Activated CD4-positive, alpha-beta T cell treated with anti-CD3 and anti-CD28 coated beads, Interleukin-2, Interleukin-6, amounts not matched to agents 100 ng/mL and 50 ng/mL, durations not matched to agents 16 hours and 8 hours (primary cell): ENCODE measurements at places on chromosomes 7 and 10.

DNA sequence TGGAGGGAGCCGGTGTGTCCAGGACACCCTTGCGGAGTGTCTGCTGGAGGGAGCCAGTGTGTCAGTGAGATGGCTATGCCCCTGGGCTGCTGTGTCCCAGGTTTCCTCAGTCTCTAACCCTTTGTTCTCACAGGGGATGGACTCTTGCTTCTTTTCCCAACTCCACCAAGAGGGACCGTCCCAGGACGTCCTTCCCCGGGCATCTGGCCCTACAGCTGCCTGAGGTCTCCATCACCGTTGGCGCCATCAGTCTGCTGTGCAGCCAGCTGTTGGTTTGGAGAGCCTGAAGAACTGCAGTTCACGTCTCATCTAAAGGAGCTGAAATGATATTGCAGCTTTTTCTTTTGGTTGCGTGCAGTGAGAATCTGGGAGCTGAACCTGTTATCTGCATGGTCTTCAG is 136.2 kb downstream of the VIPR2 start:
- no peak for DNase-seq

DNA sequence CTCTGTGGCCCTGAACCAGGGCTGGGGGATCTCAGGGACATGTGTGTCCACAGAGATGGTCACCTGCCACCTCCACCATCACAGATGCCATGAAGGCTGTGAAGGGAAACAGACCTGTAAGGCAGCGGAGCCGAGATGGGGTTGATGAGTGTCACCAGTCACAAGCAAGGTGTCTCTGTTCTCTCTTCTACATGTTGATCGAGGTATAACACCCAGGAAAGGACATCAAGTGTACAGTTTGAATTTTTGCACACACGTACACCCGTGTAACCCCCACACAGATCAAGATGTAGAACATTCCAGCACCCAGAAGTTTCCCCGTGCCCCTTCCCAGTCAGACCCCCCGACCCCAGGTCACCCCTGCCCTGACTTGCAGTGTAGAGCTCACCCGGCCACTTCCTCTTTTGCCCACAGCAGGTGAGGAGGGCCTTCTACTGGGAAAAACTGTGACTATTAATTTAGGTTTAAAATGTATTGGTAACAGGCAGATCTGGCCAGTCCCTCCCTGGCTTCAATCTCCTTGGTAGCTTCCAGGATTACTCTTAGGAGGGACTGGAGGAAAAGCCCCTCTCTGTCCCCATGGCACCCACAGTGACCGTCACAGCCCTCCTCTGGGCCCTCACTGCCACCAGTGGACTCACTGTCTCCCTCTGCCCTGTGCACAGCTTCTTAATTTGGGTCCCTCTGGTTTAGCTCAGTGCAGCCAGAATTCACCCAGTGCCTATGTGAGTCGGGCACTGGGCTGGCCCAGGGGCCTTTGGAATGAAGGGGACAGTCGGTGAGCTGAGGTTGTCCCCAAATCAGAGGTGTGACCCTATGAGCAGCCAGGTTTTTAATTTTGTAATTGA is 108.2 kb downstream of the LHPP start:
- DNase-seq, result no peak

- no peak for DNase-seq
Measured at GRCh38 chr7:37518266-37518665, 69.6 kb upstream of the ELMO1 start.

GRCh38 chr10:116905845-116906210 is 56.5 kb downstream of the ENO4 start:
- DNase-seq, result no peak

DNA sequence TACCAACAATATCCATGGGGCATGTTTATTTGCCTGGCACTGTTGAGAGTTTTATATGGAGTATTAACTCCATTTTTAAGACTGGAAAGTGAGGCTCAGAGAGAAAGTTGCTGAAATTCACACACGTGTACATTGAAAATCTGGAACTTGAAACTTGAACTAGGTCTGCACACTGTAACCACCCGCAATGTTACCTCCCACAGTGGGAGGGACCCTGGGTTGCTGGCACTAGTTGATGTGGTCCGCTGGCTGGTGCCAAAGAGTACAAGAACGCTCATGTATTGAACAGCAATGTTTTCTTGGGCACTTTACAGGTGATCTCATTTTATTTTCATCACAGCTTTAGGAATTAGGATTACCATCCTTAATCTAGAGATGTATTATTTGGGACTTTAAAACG is 253.2 kb downstream of the INHBA start:
- no peak for DNase-seq

GRCh38 chr7:85018498-85018897 is 168.4 kb downstream of the SEMA3D start:
- no peak for DNase-seq

DNA sequence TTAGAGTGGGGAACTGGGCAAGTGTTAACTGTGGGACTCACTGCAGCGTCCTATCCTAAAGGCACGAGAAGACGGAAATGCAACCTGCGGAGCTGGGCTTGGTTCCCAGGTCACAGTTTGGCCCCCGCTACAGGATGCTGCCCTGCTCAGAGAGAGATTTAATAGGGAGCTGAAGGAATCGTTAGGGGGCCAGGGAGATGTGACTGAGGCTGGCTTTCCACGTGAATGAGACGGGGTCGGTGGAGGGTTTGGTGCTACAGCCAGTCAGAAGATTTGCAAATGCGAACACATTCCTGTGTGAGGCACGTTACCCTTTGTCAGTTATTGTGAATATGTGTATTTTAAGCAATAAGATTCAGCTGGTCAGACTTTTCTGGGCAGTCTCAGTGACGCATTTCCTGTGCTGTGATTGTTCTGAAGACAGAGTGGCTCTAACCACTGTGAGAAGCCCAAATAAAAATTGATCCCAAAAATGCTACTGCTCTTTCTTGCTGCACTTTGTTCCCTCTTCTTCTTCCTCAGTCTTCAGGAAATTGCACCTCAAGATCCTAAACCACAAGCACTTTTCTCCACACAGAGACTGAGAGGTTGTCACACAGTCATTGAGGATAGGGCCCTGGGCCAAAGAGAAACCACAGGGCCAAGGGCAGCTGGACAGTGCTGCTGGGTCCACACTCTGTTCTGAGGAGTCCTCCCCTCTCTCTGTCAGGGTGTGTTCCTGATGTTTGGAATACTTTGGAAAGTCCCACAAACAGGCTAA is 21.2 kb downstream of the CYP17A1 start:
- DNase-seq, result no peak

- no peak for DNase-seq
Measured at GRCh38 chr10:63129888-63130287, 3.2 kb upstream of the NRBF2 start.

DNA sequence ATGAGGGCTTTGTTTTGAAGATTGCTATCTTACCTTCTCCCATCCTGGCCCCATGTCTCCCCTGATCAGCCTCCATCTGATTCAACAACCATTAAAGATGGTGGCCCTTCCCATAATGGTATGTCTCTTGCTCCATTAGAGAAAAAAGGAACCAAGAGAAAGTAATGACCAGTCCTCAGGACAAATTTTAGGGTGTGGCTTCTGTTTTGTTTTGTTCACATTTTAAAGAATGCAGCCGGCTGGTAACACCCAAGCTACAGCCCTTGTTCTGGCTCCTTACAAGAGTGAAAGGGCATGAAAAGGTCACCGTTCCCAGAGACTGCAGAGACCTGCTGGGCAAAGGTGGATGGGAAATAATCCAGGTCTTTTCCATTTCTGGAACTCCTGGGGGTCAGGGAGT is 287.9 kb upstream of the NEBL start:
- DNase-seq, result no peak

DNA sequence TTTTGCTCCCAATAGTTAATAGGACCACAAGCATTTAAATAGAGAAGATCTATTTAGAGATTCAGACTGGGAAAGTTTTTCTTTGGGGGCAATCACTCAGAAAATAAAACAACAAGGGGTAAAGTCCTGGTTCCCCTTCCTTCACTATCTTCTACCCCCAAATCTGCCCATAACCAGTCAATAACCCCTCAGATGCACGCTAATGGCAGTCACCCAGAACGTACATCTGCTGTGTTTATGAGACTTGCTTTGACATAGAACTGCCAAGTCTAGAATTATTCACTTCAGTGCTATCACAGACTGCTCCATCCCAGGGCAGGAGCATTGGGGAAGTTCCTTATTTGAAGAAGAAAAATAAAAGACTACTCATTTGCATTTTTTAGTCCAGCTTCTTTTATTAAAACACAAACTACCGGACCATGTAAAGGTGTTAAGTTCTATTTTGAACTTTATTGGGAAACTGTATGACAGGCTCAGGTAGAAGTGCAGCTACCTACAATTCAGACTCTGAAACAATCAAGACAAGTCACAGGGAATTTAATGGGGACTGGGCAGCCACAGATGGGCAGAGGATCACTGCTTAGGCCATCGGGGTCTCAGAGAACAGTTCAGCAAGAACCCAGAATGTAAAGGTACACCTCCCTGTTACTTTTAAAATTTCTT is 38.4 kb downstream of the ANK3 start:
- DNase-seq, result no peak

GRCh38 chr7:130010689-130011412 is 40.3 kb downstream of the ZC3HC1 start:
- peak; percentile 91 for DNase-seq

- DNase-seq, result no peak
Measured at GRCh38 chr10:102501201-102502028, 1.1 kb downstream of the ACTR1A start.

GRCh38 chr7:120052884-120053382 is 220.0 kb upstream of the KCND2 start:
- DNase-seq, result no peak

DNA sequence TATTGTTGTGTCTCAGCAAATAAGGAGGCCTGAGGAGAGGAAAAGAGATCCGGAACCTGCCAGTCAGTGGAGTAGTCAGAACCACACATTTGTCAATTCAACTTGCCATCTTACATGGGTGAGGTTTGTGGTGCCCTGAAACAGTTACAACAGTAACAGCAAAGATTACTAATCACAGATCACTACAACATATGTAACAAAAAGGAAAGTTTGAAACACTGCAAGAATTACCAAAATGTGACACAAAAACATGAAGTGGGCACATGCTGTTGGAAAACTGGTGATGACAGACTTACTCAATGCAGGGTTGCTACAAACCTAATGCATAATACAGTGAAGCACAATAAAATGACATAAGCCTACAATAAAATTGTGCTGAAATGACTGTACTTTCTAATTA is 89.4 kb downstream of the LRRN3 start:
- DNase-seq, result peak; percentile 1

GRCh38 chr10:117432866-117433265 is 57.6 kb upstream of the PDZD8 start:
- no peak for DNase-seq
